ENCODE measurements at places on chromosomes 2 and 18. TPM values are rescaled to one million over a fixed set of nuclear protein-coding genes. Genes with fewer than 3 reads are reported as not detected.

DNA sequence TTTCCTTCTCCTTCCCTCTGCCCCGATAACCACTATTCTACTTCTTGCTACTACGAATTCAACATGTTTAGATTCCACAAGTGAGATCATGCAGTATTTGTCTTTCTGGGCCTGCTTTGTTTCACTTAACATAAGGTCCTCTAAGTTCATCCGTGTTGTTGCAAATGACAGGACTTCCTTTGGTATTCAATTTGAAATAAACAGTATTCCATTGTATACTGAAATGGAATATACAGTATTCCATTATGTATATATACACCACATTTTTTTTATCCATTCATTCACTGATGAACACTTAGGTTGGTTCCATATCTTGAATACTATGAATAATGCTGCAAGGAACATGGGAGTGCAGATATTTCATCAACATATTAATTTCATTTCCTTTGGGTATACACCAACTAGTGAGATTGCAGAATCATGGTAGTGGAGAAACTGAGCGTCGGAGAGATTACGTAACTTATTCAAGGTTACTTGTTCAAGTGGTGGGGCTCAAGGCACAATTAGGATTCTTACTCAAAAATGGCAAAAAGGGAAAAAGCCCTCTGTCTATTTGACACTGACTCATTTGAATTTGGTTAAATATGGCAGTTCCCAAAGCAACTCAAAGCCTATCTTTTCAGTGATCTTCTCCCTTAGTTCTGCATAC lies 85.1 kb downstream of the CHN1 start:
- no peak for DNase-seq

DNA sequence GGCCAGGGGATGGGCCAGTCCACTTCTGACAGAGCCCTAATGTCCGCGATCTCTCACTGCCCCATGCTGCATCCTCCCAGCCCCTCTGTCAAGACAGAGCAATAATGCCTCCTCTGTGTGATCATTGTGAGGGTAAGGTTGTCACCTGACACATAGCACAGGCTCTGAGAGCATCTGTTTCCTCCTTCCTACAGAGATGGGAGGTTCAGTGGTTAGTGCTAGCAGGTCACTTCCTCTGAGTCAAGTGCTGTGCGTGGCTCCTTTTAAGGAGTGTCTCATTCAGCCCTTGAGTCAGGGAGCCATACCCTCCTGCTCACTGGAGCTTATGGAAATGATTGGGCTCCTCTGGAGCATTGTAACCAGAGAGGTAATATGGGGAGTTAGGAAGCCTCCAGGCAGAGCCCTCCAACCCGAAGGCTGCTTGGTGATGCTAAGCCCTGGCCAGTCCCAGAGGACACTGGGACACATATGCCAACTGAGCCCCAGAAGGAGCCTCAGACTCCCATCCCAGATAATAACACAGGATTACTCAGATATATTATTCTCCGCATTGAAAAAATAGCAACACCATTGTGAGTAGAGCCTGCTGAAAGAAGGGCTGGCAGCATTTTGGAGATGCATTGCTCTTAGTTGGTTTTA lies 189.0 kb downstream of the GALNT1 start:
- DNase-seq: no peak

DNA sequence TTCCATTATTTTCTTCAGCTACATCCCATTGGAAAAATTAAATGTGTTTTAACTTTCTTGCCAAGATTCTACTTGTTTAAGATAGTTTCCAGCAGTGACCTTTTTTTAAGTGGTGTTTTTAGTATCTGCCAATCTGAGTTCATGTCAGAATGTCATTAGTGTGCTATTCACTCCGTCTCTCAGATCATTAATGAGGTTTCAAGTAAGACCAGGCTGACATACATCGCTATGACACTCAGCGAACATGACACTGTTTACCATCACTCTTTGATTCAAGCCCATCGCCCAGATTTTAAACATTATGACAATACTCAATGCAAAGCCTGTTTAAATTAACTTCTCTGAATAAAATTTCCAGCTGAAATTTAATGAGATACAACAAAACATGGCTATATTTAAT lies 272.0 kb upstream of the KYNU start:
- no peak for DNase-seq

DNA sequence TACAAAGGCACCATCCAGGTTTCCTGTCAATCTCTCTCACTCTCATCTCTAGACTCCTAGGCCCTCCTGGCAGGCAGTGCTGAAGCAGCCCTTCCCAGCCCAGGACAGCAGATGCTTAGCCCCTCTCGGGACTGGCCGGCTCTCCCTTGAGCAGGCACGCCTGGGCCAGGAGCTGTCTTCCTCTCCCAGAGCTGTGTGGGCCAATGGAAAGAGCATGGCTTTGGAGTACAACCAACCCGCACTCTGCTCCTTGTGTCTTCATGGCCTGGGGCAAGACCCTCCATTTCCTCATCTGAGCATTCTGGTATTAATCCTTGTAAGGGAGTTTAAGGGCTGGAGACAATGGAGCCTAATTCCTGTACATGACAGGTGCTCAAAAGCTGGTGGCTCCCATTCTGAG lies 97.2 kb downstream of the CAPN13 start:
- no peak for DNase-seq

- no peak for DNase-seq
Measured at GRCh38 chr2:222352981-222353380, 54.2 kb upstream of the PAX3 start.

DNA sequence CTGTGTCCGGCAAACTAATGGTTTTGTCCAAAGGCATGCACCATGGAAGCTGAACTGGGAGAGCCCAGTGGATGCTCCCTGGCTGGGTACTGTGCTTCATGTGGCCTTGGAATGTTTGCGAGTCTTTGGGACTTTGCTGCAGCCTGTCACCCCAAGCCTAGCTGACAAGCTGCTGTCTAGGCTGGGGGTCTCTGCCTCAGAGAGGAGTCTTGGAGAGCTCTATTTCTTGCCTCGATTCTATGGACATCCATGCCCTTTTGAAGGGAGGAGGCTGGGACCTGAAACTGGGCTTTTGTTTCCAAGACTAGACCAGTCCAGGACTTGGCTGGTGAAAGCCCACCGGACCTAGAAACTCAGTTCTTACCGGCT lies 1.7 kb downstream of the MARS2 start:
- DNase-seq: no peak

DNA sequence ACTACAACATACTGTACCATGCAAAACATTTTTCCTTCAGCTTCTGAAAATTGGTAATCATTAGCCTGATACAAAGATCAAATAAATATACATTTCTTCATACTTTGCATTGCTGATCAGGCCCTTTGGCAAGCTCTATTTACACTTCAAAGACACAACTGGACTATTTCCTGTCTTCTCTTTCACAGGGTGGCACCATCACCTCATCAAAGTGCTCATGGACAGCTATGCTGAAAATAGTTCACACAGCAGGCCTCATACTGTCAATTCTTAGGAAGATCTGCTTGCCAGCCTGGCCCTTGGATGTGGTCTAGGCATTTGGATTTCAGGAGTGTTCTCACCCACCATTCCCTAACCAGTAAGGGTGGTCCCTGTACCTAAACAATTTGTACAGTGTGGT lies 33.9 kb downstream of the FBXO15 start:
- no peak for DNase-seq

GRCh38 chr2:66070721-66071602 lies 364.0 kb upstream of the MEIS1 start:
- no peak for DNase-seq

DNA sequence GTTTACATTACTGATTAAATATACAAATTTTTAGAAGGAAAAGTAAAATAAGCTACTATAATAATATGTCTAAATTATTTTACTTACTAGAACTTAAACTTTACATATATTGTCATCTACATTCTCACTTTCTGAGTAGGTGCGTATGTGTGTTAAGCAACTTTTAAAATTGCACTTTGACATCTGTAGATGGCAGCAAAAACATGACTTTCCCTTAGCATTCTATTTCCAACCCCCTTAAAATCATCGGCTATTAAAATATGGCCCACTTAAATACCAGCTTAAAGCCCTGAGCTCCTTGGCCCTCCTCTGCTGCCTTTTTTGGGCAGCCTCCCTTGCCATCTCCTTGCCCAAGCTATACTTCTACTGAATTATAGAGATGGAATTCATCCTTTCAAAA lies 78.0 kb downstream of the UPP2 start:
- DNase-seq: no peak

CCDC121 gene
- 20.2 TPM for total RNA-seq

LAMA1 gene
- 146 TPM for total RNA-seq

CCDC68 gene
- total RNA-seq: 35.7 TPM

SOCS6 gene
- 22.9 TPM for total RNA-seq

HOXD9 gene
- 15.7 TPM for total RNA-seq

SERPINB7 gene
- total RNA-seq: 0.25 TPM

SLC9A2 gene
- 8.4 TPM for total RNA-seq
